CD4-positive, alpha-beta T cell treated with Interleukin-10 for 1 hour (primary cell): ENCODE measurements at places on chromosomes 1 and 21.

GRCh38 chr1:160204526-160205241, 500 bp upstream of the PEA15 start:
- peak; percentile 34 for DNase-seq

DNA sequence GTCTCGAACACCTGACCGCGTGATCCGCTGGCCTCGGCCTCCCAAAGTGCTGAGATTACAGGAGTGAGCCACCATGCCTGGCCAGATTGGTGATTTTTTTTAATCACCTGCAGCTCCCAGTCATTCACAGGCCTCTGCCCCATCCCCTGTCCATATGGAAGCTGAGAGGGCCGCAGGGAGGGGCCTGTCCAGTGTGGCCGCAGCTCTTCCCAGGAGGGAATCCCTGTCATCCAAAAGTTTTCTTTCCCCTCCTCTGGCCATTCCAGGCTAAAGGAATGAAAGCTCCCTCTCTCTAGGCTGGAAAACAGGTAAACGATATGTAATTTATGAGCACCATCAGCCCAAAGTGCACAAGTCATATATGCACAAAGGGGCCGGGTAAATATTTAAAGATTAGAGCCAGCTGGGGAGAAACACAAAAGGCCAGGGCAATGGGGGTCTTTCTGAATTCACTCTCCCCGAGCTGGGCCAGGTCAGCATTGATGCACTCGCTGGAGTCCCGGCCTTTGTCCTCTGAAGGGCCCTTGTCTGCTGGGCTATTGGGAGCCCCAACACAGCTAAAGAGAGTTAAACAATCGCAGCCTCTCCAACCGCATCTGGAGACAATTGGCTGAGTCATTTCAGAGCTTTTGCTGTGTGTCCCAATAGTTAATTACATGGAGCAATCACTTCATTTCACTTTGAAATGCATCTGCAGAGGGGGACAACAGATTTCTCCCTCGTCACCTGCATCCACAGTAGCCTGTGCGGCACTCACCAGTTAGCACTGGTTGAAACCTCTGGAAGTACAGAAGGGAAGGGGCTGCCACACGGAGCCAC, 3.8 kb upstream of the HES3 start:
- no peak for DNase-seq

DNA sequence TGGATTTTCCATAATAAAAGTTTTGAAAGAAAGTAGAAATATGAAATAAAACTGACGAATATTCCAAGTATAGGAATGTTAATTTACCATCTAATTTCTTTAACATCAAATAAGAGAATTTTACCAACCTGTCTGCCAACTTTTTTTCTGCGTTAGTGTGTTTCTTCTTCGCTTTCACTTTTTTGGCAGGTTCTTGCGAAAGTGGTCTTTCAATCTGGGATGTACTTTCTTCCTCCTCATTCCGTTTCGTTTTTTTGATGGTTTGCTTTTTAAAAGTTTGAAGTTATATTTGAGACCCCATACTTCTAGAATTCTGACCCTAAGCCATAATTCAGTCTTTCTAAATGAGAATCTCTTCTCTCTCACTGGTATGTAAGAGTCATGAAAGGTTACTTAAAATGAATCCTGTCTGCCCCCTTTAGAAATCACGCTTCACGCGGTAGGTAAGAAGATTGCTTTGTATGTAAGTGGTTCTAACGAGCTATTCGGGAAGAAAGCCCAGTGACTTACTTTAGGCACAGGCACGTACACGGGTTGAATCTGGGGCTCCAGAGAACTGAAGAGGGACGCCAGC, 580 bp downstream of the RBM34 start:
- DNase-seq = peak; percentile 63

DNA sequence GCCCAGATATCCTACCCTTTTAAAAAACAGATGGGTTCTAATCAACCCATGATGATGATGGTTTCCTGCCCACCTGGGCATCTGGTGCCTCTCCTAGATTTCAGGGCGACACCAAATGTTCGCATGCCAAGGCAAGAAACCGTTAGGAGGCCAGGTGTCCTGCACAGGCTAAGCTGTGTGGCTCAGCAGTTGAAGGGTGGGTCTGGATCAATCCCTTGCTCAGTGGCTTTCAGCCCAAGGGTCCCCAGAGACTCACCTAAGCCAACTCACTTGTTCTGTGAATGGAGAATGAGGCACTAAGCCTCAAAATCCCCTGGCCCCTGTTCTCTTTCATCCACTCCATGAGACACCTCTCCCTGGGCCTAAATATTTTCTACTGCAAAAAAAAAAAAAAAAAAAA, 169.1 kb upstream of the EDN2 start:
- no peak for DNase-seq

DNA sequence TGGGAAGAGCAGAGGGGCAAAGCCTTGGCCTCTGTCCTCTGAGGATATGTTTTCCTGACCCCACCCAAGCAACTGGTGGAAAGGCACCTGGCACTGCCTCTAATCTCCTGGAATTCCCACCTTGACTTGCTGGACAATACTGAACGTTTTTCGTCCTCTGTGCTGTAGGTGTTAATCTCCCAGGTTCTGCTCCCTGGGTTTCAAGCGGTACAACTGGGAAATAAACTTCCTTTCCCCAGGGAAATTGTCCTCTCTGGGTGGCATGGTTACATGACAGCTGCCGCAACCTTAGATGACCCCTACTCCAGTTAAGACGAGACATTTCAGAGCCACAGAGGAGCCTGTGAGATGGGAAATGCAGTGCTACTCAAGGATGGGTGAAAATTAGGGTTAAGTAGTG, 57.3 kb upstream of the BCAR3 start:
- no peak for DNase-seq

- no peak for DNase-seq
Measured at GRCh38 chr21:45336535-45336810, 48.8 kb upstream of the POFUT2 start.

DNA sequence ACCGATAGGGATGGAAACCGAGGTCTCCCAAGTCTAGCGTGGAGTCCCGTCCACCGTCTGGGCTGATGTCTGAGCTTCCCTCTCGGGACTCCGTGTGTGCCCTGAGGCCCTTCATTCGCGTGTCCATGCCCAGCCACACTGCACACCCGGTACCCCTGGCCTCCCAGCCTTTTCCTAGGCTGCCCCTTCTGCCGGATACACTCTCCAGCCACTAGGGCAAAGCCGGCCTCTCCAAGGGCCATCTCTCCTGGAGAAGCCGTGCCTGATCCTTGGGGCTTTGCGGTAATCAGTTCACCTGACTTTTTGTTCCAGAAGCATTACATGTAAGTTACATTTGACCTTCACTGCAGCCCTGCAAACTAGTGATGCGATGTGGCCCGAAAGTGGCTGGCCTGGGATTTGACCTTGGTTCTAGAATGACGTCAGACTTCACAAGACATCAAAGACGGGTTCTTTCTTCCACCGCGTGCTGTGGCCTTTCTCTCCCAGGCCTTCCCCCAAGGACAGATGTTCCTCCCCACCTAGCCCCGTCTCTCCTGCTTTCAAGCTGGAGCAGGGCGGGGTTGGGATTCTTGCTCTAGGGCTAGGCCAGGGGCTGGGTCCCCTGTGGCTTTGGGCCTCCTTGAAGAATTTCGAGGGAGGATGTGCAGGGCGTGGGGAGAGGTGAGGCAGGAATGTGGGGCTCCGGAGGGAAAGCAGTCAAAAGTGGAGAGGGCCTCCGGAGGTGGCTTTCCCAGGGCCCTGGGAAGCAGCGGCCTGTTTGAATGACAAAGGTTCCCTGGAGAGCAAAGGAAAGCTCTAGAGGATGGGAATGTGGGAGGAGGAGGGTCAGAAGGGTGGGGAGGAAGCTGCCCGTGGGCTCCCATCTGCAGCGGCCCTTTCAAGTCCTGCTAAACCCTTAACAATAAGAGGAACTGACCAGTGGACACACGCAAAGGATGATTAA, 49.7 kb upstream of the SLC2A1 start:
- DNase-seq = no peak

DNA sequence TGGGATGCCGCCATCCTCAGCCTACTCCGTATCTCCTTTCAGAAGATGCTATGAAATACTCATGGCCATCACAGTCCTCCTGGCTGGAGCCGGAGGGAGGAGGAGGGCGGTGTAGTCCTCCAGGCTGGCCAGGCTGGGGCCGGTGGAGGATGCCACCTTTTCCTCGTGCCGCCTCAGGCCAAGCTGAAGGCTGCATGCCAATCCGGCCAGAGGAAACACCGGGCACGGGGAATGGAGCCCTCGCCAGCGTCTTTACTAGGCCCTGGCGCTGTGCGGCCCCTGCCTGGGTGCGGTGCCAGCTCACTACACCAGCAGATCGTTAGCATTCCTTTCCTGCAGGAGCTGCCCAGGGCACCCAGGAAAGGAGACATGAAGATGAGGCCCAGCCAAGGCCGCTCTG, 70.1 kb downstream of the CASZ1 start:
- DNase-seq = no peak

- DNase-seq = no peak
Measured at GRCh38 chr1:81126989-81127581, 673.6 kb upstream of the ADGRL2 start.

- no peak for DNase-seq
Measured at GRCh38 chr1:229758101-229759036, 132.3 kb downstream of the URB2 start.

DNA sequence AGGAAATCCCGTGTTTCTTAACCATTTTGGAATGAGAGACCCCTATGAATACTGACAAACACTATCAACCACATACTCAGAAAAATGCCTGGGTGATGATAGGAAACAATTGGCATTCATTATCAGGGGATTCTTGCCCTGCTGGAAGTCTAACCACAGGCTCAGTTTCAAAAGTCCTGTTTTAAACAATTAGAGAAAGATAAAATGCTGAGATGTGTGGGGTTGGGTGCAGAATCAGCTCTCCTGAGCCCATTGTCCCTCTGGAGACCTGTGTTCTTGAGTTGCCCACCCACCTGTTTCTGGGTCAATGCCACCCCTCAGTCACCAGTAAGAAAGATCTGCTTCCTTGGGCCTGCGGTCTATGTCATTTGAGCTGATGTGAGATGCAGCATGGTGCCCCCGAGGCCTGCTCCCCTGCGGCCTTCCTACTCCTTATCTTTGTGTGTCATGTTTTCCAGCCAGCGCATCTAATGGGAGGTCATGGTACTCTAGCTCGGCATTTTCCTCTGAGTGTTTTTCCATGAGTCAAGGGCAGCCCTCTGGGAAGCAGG, 130.3 kb upstream of the PLXNA2 start:
- DNase-seq = no peak

- no peak for DNase-seq
Measured at GRCh38 chr1:100811808-100812207, 82.8 kb downstream of the EXTL2 start.

GRCh38 chr1:6137758-6138157, 42.4 kb downstream of the CHD5 start:
- no peak for DNase-seq

DNA sequence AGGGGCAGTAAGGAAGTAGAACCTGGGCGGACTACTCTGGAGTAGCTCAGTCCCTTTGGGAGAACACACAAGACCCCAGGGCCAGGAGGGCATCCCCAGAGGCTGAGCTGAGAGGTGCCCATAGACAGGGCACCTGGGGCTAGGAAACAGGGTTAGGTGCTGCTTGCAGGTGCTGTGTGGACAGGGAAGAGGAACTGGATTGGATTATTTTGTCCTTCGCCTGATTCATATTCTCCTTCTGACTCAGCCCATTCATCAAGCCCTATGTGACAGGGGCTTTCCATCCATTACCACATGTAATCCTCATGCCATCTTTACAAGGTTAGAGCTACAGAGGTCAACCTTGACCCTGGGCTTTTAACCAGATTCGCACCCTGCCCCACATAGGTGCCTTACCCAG, 183.9 kb downstream of the C1orf94 start:
- no peak for DNase-seq

DNA sequence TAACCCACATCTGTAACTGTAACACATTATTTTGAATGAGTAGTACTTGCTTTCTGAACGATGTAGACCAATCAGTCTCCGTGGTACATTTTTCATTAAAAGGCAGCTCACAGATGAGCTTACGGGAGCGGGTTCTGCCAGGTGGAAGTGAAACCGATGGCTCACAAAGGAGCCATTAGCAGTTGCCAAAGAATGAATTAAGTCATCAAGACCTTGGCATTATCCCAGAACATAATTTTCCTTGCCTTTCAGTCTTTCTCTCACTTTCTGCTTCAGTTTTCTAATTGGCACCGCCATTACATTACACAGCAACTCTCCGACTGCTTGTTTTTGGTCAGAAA, 33.5 kb upstream of the UTS2 start:
- no peak for DNase-seq

- DNase-seq = peak; percentile 81
Measured at GRCh38 chr1:206923009-206923960, 1.5 kb upstream of the FCMR start.

- DNase-seq = no peak
Measured at GRCh38 chr21:32975811-32976431, 49.8 kb upstream of the OLIG2 start.

GRCh38 chr1:209633335-209633997, 18.8 kb downstream of the LAMB3 start:
- no peak for DNase-seq

DNA sequence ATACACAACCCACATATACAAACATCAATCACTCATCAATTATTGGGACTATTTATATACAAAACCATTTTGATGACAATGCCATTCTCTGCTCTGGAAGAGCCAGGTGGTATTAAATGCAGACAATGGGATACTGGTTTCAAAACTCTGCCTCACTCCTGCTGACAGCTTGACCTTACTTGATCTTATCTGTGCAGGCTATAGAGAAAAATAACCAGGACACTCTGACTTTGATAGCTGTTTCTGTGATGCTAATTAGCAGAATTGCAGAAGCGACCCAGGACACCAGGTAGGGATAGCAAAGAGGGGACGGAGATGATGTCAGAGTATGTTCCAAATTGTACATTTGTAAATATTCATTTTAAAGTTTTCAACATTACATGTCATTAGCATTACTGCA, 89.5 kb downstream of the OLFM3 start:
- no peak for DNase-seq

- no peak for DNase-seq
Measured at GRCh38 chr1:106344494-106344893, 712.0 kb upstream of the PRMT6 start.

- DNase-seq = no peak
Measured at GRCh38 chr1:77076759-77077158, 142.5 kb downstream of the PIGK start.

DNA sequence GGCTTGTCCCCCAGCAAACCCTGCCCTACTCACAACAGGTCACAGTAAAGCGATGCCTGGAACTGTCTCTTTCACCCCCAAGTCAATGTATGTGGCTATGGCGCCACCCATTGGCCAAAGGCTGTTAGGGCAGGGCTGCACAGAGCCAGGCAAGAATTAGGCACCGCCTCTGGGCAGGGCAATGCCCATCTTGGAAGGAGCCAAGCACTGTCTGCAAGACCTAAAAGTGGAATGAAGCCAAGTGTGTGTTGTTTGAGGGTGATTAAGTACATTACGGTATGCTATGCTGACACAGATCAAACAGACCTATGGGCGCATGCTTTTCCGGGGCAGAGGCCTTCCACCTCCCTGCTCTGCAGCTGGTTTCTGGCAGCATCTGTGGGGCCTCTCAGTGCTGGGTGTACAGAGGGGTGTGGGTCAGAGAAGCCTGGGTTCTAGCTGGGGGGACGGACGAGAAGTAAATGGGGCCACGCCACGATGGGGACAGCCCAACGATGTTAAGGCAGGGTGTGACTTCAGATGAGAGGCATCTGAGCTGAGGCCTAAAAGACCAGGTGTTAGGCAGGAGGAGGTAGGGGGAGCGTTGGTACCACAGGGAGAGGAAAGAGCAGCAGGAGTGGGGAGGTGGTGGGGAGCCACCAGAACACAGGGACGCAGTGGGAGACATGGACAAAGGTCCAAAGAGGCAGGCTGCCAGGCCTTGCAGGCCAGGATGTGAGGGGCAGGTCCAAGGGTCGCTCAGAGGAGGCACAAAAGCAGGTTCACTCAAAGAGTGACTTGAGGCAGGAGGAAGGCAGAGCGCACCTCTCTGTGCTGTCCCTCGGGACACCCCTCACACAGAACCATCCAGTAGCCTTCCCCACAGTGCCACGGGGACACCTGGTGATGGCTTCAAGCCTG, 49.8 kb downstream of the ACOT7 start:
- DNase-seq = peak; percentile 71
